ENCODE measurements at places on chromosomes 3 and 15. TPM values are rescaled to one million over a fixed set of nuclear protein-coding genes. Genes with fewer than 3 reads are reported as not detected.

GRCh38 chr3:158882445-158882844 is 80.6 kb downstream of the MFSD1 start:
- no peak for DNase-seq

DNA sequence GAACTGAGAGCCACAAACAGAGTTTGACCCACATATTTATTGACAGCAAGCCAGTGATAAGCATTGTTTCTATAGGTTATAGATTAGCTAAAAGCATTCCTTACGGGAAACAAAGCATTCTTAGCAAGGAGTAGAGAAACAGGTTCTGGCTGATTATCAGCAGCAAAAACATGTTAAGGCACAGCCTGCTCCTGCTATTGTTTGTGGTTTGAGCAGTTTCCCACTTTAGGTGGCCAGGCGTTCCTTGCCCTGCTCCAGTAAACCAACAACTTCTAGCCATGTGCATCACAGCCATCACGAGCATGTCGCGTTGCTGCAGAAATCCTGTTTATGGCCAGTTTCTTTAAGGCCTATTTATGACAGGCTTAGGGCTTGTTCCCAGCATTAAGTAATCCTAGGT is 44.7 kb upstream of the C2CD4B start:
- no peak for DNase-seq

DNA sequence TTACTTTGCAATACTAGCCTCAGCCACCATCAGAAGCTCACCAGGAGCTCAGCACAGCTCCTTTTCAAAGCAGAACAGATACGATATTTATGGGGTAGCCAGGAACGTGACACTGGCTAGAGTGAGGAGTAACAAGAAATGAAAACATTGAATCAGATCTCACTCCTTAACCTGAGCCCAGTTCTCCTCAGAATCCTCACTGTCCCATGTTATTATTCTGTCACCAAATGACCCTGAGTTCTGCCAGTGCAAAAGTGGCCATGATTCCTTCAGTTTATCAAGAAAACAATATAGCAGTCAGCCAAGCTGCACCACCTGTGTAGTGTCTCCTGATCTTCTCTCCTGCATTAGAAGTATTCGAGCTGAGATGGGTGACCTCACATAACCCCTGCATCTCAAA is 956.7 kb downstream of the TUSC7 start:
- DNase-seq, result no peak

DNA sequence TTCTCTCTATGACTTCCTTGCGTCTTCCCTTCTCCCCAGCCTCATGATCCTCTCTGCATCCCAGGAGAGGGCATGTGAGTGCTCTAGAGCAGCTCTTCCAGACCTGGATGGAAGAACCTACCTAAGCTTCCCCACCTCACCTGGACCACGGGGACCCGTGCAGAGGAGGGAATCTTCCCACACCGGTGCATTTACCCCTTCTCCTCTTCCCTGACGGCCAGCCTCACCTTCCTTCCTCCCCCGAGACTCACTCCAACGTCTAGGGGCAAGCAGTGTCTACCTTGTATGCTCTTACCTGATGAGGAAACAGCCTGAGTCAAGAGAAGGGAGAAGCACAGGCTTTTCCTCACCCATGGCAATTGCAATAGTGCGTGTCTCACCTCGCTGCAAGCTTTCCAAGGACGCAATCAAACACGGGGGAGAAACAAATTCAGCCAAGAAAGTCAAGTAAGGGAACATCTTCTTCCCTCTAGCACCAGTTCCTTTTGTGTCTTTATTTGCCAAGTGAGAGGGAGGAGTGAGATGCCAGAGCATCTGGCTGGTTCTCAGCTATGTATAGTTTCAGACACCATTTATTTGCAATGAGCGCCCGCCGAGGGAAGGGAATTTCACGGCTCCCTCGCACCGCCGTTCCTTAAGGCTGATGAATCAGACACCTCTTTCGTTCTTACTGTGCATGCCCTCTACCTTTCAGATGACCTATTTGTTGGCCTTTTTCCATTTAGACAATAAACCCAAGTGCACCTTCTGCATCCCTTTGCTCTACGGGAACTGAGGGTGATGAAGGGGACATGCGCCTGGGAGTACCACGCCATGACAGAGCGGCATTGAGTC is 1.8 kb upstream of the CCR9 start:
- no peak for DNase-seq

GRCh38 chr15:91291673-91292072 is 191.6 kb downstream of the SV2B start:
- no peak for DNase-seq

DNA sequence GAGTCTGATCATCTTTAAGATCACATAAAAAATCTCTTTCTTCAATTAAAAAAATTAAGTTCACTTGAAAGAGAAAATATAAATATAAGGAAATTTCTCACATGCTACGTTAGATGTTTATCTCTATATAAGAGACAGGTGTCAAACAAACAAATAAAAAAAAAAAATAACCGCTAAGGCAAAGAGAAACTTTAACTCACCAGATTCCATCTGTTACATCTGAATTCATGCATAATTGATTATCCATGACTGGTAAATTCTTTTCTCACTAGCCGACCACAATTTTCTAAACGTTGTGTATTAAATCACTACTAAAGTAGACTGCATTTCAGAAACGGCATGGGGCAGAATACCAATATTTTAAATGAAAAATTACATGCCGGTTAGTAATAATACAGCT is 9.6 kb upstream of the SATB1 start:
- no peak for DNase-seq

- no peak for DNase-seq
These were observed 47.2 kb upstream of the UBE3A start for GRCh38 chr15:25486051-25486450.

NPAP1 gene
- total RNA-seq, result 0.81 TPM

ROBO2 gene
- 1.5 TPM for total RNA-seq

BCHE gene
- 1.6 TPM for total RNA-seq

PIGBOS1 gene
- total RNA-seq, result 32.3 TPM
